Muscle of arm (tissue), 14 donors: ENCODE measurements at places on chromosomes 6 and 20.

GRCh38 chr20:52047811-52048764 is 143.5 kb downstream of the ZFP64 start:
- DNase-seq = no peak

- DNase-seq = no peak
Measured at GRCh38 chr6:136723780-136724179, 68.5 kb downstream of the MAP3K5 start.

DNA sequence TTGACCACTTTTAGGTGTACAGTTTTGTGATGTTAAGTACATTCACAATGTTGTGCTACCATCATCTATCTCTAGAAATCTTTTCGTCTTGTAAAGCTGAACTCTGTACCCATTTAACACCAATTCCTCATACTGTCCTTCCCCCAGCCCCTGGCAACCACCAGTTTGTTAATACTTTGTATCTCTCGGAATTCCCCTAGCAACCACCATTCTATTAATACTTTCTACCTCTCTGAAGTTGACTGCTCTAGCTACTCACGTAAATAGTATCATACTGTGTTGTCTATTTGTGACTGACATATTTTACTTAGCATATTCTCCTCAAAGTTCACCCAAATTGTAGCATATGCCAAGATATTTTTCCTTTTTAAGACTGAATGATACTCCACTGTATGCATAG is 82.3 kb upstream of the CLDN20 start:
- DNase-seq = no peak

GRCh38 chr6:84249724-84250123 is 22.3 kb upstream of the CEP162 start:
- no peak for DNase-seq

DNA sequence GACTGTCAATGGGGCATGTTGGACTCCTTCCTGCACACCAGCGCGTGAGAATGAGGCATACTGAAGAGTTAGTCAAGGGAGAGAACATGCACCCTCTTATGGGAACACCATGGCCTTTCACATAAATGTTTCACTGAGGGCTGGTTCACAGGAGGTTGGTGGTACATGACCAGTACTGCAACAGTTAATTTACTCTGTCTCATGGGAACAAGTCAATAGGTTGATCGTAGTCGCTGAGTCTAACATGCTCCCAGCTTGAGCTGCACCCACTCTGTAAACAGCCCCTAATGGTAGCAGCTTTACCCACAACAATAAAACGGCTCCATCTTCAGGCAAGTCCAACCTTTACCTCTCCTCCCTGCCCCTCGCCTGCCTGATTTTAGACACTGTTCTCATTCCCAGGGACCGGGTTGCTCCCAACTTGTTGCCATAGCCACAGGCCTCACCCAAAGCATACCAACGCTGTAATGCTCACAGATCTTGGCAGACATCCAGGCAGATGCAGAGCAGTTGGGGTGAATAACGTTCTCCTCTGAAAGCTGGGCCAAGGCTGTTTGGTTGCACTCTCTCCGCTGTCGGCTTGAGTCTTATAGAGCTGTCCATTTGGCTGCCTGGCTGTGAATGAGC is 111.3 kb downstream of the LY86 start:
- peak; percentile 84 for DNase-seq

GRCh38 chr6:251920-252319 is 40.4 kb upstream of the DUSP22 start:
- DNase-seq = no peak

GRCh38 chr6:151891524-151891923 is 84.0 kb downstream of the ESR1 start:
- DNase-seq = no peak

GRCh38 chr6:125843593-125843992 is 52.8 kb downstream of the NCOA7 start:
- DNase-seq = no peak

DNA sequence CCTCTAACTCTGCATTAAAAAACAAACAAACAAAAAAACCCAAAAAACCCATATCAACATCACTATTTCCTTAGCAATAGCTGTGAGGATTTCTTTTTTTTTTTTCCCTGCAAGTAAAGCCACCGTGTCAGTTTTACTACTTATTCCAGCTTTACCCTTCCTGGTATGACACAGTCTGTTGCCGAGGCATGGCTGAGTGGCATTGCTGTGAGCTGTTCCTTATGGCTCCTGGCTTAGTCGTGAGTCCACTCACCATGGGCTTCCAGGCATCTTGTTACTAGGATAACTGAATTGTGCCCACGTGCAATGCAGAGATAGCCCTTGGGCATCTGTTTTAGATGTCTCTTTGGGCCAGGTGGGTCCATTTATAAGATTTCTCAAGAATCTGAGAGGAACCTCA is 84.8 kb downstream of the LRRC1 start:
- no peak for DNase-seq
